ENCODE measurements at places on chromosomes 12 and 14.

GRCh38 chr14:53640695-53641094 is 315.9 kb downstream of the BMP4 start:
- DNase-seq: no peak

GRCh38 chr14:81165188-81165587 is 55.6 kb downstream of the GTF2A1 start:
- no peak for DNase-seq

GRCh38 chr14:36585100-36585499 is 2.7 kb upstream of the NKX2-8 start:
- DNase-seq: no peak

DNA sequence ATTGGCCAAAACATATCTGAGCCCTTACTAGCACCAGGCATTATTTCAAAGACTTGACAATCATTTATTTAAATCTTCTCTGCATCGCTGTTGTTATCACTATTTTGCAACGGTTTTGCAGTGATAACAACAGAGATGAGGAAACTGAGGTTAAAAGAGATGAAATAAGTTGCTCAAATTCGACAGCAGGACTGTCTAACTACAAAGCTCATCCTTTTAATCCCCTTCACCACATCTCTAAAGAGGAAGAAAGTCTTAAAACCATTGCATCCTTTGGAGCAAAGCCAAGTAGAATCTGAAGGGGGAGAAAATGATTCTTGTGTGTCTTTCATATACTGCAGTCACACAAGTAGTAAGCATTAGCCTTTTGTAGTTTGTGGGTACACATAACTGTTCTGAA is 14.8 kb upstream of the ETNK1 start:
- no peak for DNase-seq

GRCh38 chr14:70013271-70013873 is 134.2 kb downstream of the SMOC1 start:
- no peak for DNase-seq

DNA sequence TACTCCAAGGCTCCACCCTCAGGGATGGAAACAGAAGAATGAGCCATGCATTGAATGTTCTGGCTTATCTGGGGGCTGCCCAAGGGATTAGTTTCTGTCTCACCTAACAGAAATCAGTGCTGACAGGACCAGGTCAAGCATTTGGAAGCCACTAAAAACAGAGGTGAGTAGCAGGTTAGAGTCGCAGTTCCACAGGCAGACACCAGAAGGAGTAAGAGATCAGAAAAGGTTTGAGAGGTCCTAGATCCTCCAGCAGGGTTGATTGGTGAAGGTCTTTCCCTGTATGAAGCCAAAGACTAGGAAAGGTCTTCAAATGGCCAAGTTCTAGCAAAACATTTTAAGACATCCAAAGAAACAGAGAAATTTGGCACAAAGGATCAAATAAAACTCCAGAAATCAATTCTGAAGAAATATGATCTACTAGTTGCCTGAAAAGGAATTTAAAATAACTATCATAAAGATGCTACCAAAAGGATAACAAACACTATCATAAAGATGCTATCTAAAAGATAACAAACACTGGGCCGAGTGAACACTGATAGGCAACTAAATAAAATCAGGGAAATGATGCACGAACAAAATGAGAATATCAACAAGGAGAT is 19.5 kb upstream of the TTC9 start:
- DNase-seq: peak; percentile 43

DNA sequence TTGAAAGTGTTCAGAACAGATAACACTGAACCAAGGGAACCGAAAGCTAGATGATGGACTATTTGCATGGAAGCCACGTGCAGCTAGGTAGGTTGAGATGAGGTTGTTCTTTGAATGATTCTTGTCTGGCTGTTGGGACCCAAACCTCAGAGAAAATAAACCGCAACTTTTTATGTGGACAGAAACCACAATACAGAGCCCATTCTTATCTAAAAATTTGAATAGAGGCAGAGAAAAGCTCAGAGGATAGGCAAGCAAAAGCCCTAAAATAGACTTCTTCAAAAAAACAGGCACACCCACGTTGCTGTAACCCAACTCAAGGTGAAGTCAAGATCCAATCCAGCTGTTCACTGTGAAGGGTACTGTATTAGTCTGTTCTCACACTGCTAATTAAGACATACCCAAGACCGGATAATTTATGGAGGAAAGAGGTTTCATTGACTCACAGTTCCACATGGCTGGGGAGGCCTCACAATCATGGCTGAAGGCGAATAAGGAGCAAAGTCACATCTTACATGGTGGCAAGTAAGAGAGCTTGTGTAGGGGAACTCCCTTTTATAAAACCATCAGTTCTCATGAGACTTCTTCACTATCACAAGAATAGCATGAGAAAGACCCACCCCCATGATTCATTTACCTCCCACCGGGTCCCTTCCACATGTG is 353.8 kb downstream of the AACS start:
- DNase-seq: no peak

DNA sequence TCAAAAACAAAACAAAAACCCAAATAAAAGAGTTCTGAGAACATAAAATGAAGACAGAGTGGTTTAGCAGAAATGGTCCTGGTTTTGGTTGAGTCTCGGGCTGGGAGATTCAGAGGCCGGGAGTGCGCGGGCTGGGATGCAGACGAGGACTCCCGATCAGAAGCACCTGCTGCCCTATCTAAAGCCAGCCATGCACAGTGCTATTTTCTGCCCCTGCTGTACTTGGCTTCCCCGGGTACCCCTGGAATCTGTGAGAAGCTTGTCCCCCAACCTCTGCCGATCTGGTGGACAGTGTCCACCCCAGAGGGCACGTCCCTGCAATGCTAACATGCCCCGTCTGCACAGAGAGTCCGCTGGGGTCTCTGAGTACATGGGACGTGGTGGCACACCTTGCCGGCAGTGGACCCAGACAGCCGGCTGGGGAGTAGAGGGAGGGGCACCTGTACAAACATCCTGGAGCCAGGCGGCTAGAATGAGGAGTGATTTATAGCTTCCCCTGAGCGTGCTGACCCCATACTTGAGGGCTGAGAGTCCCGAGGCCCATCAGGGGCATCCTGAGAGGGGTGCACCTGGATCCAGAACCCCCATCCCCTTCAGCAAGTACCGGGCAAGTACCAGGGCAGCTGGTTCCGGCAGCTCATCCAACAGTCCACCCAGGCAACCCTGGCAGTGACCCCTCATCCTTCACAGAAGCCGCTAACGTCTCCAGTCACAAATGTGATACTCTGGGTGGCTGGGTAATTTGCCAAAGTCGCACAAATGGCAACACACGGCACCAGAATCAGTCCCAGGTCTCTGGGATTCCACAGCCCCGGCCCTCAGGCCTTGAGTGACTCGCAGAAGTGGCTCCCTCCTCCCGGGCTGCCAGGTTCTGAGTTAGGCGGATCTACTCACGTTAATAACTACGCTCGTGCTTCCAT is 37.1 kb downstream of the CHGA start:
- DNase-seq: no peak

DNA sequence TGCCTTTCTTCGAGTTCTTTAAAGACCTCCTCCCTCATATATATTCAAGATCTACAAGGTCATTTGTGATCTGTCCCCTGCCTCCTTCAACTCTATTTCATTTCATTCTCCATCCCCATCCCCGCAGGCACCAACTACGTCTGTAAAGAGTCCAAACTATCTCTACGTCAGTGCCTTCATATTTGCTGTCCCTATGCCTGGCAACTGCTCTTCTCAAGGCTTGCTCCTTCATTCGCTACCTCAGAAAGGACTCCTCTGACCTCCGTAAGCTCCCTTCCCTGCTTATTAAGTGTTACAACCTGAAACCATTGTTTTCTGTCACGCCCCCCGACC is 650 bp downstream of the LLPH start:
- no peak for DNase-seq

- DNase-seq: no peak
Measured at GRCh38 chr14:68953196-68953555, 25.9 kb downstream of the ACTN1 start.

- DNase-seq: no peak
Measured at GRCh38 chr12:98572010-98572409, 21.5 kb upstream of the SLC25A3 start.

Measured in activated CD4-positive, alpha-beta T cell treated with anti-CD3 and anti-CD28 coated beads, Interleukin-2, amount 50 U/mL, for 4 hours (primary cell).